Renal cortical epithelial cell (primary cell): ENCODE measurements at places on chromosomes 4 and X. TPM values are rescaled to one million over a fixed set of nuclear protein-coding genes. Genes with fewer than 3 reads are reported as not detected.

GRCh38 chr4:159757499-159757898 lies 654.6 kb downstream of the RAPGEF2 start:
- no peak for DNase-seq

GRPEL1 gene
- total RNA-seq: 39.9 and 42.2 TPM in 2 replicates

RASGEF1B gene
- total RNA-seq: 14.3 and 55.9 TPM in 2 replicates

RAB40A gene
- 0.25 TPM in 1 of 2 replicates, not detected in the other for total RNA-seq

DNA sequence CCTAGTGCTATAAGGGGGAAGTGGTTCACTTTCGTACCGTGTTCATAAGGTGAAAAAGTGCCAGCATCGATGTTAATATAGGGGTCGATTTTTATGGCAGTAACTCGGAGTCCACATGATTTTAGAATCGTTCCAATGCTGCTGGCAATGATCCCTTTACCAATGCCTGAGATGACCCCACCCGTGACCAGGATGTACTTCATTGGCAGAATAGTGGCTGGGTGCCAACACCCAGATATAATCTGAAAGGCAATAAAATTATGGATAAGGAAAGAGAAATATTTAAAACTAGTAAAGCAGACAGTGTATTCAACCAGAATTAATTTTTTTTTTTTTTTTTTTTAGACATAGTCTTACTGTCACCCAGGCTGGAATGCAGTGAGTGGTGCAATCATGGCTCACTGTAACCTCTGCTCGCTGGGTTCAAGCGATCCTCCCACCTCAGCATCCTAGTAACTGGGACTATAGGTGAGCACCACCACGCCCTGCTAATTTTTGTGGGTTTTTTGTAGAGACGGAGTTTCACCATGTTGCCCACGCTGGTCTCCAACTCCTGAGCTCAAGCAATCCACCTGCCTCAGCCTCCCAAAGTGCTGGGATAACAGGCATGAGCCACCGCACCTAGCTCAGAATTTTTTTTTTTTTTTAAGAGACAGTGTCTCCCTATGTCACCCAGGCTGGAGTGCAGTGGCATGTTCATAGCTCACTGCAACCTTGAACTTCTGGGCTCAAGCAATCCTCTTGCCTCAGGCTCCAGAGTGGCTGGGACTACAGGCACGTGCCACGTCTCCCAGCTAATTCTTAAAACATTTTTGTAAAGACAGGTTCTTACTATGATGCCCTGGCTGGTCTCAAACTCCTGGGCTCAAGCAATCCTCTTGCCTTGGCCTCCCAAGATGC lies 9.5 kb downstream of the CTPS2 start:
- DNase-seq: no peak

DNA sequence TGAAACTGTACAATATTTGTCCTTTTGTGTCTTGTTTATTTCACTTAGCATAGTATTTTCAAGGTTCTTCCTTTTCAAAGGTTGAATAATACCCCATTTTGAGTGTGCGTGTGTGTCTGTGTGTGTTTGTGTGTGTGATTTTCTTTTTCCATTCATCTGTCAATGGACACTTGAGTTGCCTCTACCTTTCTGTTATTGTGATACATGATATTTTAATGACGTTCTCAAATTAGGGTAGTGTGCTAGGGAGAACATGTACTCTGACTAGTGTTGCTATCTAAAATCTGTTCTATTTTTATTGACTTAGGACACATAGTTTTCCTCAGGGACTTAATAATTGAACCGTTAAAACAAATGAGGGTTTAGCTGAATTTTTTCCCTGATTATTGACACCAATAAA lies 9.9 kb downstream of the MMRN1 start:
- no peak for DNase-seq

DNA sequence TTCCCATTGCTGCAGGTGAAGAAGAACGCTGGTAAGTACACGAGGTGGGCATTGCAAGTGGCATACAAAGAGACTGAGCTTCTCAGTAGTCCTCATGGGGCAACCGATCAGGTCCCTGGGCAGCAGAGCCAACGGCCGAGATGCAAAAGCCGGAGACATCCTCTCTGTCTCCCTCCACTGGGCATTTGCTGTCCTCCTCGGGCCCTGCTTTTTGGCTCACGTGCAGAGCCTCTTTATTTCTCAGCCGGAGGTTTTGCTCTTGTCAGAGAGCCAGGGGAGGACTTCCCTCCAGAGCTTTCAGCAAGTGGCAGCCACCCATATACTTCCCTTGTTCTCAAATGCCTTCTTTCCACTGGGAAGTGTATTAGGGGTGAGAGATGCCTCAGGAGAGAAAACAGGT lies 18.0 kb downstream of the STARD8 start:
- DNase-seq: no peak

DNA sequence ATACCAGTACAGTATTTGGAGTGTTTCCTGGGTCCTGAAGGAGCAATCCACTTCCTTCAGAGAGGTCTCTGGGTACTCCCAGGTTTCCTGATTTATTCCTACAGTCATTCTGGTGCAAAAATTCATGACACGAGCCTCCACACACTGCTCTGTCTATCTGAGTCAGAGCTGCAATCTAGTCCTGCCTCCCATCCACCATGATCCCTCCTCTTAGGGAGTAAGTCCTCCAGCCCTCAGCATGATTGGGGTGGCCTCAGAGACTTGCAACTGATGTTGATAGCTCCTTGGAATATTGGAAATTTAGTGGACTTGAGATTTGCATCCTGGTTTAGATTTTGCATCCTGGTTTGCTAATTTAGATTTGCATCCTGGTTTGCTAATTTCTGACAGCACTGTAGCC lies 20.5 kb downstream of the CNGA1 start:
- DNase-seq: no peak

DCAF8L2 gene
- not detected in 2 replicates for total RNA-seq

DNA sequence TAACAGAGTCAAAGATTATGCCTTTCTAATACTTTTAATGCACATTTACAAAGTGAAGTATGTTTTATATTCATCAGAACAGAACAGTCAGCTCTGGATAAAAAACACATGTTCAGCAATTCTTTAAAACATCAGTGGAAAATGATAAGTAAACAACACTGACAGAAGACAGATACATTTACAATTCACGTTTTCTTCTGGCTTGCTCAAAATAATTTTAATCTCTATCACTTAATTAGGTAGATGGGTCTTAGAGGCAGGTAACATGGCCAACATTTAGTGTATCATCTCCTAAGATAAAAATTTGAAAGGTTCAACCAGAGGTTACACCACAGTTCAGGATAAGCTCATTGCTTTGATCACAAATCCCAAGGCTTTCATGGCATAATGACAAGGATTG lies 156.8 kb upstream of the MAB21L2 start:
- no peak for DNase-seq
